ENCODE measurements at places on chromosomes 1 and 21. TPM values are rescaled to one million over a fixed set of nuclear protein-coding genes. Genes with fewer than 3 reads are reported as not detected.

The ADGRL2 gene
- not detected for total RNA-seq

The FCRLB gene
- 0.29 TPM for total RNA-seq

The PAQR6 gene
- total RNA-seq, result 2.5 TPM

The FCRL5 gene
- not detected for total RNA-seq

The NPL gene
- 7.3 TPM for total RNA-seq

The TNFSF4 gene
- 23.6 TPM for total RNA-seq

The CRP gene
- total RNA-seq, result not detected

The NLRP3 gene
- total RNA-seq, result 2.9 TPM

The SLC45A1 gene
- total RNA-seq, result 0.48 TPM

The TRIM33 gene
- 34.1 TPM for total RNA-seq

The LBR gene
- 147 TPM for total RNA-seq

The TNFRSF9 gene
- total RNA-seq, result 270 TPM

The NHLH1 gene
- total RNA-seq, result 0.59 TPM

The CLCNKB gene
- total RNA-seq, result not detected

The COL16A1 gene
- total RNA-seq, result not detected

The DARS2 gene
- total RNA-seq, result 49.1 TPM

The LAX1 gene
- total RNA-seq, result 21.4 TPM

The ERICH3 gene
- not detected for total RNA-seq

The RLF gene
- total RNA-seq, result 14.6 TPM

Measured in activated CD8-positive, alpha-beta memory T cell treated with anti-CD3 and anti-CD28 coated beads for 36 hours (primary cell).